ENCODE measurements at places on chromosomes 4 and X. TPM values are rescaled to one million over a fixed set of nuclear protein-coding genes. Genes with fewer than 3 reads are reported as not detected.

KLHL34 gene
- not detected for total RNA-seq

PUDP gene
- 5.9 TPM for total RNA-seq

TBC1D8B gene
- 32.2 TPM for total RNA-seq

AGTR2 gene
- not detected for total RNA-seq

PCDH10 gene
- 85.6 TPM for total RNA-seq

SMARCA1 gene
- total RNA-seq, result 70.9 TPM

PTCHD1 gene
- not detected for total RNA-seq

TBX22 gene
- total RNA-seq, result not detected

PABPC1L2B gene
- total RNA-seq, result not detected

SHOX gene
- not detected for total RNA-seq

IGSF1 gene
- 0.07 TPM for total RNA-seq

DNAAF6 gene
- total RNA-seq, result not detected

PHKA1 gene
- total RNA-seq, result 9.3 TPM

CXorf65 gene
- not detected for total RNA-seq

MID2 gene
- 11.9 TPM for total RNA-seq

PPBP gene
- total RNA-seq, result not detected

RAB40A gene
- total RNA-seq, result 0.53 TPM

IDS gene
- 160 TPM for total RNA-seq

RNF128 gene
- 6.7 TPM for total RNA-seq

CLIC2 gene
- 0.78 TPM for total RNA-seq

TLR2 gene
- 0.07 TPM for total RNA-seq

COX7B2 gene
- total RNA-seq, result not detected

TCEAL8 gene
- 102 TPM for total RNA-seq

GAGE12J gene
- not detected for total RNA-seq

ZNF185 gene
- 10.7 TPM for total RNA-seq

SPP1 gene
- total RNA-seq, result 2.4 TPM
